Activated CD8-positive, alpha-beta memory T cell treated with anti-CD3 and anti-CD28 coated beads, Interleukin-2, amount 50 U/mL, for 48 hours (primary cell): ENCODE measurements at places on chromosomes 13 and 19.

GRCh38 chr13:31764556-31764955, 25.2 kb downstream of the RXFP2 start:
- DNase-seq, result no peak

DNA sequence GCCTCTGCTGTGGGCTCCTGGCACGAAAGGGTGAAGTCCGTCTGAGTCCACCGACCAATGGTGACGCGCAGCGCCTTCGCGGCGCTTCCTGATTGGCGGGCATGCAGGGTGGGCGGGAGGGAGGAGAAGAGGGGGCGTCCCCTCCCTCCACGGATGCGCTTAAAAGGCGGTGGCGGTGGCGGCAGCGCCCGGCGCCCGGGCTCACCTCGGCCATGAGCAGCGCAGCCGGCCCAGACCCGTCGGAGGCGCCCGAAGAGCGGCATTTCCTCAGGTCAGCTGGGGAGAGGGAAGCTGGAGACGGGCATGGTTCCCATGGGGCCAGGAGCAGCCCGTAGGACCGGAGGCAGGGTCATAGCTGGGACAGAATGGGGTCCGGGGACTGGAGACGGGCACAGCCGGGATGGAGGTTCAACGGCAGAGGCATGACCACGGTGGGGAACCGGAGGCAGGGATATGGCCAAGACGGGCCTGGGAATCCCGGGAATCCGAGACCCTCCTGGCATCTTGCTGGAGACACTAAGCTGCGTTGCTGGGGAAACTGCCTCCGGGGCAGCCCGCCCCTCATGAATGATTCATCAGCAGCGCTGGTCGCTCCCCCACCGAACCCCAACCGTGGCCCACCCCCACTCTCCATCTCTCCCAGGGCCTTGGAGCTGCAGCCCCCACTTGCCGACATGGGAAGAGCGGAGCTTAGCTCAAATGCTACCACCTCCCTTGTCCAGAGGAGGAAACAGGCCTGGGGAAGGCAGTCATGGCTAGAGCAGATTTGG, at the start of gene YJEFN3:
Gene YJEFN3, plus strand, starts transcription at position 191 of the 770 bp plus-strand sequence. Its CDS starts 22 bp downstream, at position 213.
- no peak for DNase-seq

GRCh38 chr19:50943074-50943828, 9.6 kb downstream of the KLK5 start:
- DNase-seq, result no peak

DNA sequence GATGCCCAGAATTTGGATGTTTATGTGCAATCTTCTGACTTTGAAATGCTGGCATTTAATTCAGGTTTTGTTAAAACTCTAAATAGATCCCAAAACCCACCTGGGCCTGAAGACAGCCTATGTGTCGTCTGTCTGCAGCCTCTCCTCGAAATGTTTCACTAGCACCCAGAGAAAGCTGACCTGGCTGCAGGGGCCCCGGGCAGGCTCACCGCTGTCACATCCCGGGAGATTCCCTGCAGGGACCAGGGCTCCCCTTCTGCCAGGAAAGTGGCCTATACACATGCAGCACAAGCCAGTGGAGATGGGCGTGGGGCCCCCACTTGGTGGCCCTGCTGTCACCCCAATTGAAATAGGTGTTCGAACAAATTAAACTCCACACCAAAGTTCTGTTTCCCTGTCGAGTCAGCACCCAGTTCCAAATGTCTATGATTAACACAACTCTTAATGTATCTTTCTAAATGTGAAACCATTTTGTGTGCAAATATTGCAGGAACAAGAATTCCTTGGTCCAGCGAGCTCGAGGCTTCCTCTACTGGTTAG, 145.8 kb upstream of the ZNF507 start:
- DNase-seq, result no peak

- DNase-seq, result no peak
These were observed 64.4 kb upstream of the NPAS1 start for GRCh38 chr19:46954993-46955812.

- no peak for DNase-seq
These were observed 26.8 kb upstream of the GPC6 start for GRCh38 chr13:93199856-93200255.

DNA sequence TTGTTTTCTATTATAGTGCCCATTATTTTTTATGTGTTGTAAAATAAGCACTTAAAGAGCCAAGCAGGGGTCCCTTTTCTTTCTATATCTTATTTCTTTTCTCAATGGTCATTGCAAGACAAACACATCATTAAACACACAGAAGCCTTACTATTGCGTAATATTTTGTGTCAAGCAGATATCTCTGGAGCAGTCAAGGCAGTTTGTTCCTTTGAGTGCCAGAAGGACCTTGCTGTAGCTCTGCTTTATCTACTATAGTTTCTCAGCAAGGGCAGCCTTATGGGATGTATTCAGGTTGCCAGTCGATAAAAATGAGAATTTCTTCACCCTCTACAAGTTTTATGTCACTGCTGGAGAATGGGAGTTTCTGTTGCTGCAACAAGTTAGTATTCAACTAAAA, 319.3 kb downstream of the TDRD3 start:
- no peak for DNase-seq

DNA sequence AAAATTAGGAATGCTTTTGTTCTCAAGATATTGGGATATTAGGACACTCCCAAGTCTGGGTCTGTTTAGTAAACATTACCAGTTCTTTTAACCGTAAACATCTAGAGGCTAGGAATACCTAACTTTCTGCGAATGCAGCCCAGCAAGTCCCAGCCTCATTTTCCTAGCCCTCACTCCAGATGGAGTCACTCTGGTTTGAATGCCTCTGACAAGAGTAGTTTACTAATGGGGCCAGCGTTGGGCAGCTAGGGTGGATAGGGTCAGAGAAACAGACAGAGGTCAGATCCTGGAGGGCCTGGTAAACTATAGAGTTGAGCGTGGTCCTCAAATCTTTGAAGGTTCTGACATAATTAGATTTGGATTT, 53.6 kb downstream of the WDFY2 start:
- DNase-seq, result no peak

DNA sequence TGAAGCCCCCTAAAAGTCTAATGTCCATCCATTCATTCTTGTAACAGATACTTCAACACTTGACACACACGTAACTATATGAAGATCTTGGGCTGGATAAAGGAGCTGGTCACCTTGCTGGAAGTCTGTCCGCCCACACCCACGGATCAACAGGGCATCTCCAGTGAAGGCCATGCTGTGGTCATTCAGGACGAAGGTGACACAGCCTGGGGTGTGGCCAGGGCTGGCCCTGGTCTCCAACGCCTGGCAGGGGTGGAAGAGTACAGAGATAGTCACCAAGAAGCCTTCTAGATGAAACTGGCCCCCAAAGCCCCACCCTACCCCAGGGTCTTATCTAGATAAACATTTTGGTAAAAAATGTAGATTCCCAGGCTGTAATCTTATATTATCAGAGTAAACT, 6.8 kb upstream of the PHLDB3 start:
- no peak for DNase-seq

DNA sequence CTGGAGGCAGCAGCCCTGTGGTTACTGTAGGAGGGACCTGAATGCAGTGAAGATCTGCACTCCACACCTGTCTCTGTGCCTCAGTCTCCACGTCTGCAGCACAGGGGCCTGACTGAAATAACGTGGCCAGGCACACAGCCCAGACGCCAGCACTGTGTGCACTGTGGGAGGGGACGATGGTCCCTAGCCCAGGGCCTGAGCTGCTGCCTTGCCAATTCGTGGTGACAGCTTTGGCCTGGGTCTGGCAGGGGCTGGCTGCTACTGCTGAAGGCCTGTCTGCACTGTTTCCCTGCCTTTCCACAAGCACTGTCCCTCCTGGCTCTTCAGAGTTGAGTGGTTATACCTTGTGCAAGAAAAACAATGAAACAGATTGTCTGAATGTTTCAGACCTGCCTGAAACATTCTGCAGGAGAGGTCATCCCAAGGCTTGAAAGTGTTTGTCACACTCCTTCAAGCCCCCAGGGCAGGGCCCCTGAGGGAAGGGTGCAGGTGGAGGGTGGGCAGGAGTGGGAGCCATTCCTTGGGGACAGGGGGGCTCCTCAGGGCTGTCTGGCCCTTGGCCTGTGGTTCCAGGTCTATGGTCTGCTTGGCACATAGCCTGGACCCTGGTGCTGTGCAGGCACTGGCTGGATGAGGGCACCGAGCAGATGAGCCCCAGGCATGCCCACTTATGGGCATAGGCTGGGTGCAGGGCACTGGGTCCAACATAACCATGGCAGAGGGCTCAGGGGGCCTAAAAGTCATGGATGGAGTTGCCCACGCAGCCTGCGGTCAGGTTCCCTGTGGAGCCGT, 38.7 kb upstream of the LDLR start:
- no peak for DNase-seq

GRCh38 chr13:100403675-100404074, 184.9 kb downstream of the GGACT start:
- DNase-seq, result no peak

DNA sequence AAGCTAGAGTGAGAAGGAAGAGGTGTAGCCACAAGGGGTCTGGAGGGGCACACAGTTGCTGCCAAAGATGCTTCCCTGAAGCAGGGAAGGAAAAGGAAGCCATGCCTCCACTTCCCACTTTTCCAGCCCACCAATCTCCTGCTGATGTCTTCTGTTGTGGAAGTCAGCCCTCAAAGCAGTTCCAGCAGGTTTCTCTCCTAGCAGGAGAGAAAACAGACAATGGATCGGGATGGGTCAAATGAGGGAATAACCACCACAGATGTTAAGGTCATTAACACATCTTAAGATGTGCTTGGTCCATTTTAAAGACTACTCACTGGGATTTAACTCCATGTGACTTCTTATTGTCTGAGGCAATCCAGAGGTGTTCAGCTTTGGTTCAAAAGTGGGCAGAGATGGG, 284.1 kb upstream of the SOX21 start:
- DNase-seq, result no peak

DNA sequence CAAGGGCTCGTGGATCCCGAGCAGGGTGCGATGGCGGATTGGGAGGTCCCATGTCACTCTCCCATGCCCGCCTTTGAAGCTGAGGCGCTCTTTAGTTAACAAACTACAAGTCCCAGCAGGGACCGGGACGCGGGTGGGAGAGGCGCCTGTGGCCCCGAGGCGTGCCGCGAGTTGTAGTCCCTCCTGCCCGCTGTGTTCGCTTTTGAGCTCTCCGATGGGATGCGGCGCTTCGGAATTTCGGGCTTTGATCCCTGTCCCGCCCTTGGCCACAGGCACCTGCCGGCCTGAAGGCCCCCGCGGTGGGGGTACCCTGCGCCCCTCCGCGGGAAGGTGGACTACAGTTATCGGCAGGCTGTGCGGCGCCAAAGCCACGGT, 11.0 kb downstream of the CYTH2 start:
- DNase-seq, result peak; percentile 72

- no peak for DNase-seq
These were observed 3.8 kb downstream of the PPP1R14A start for GRCh38 chr19:38252385-38252784.

DNA sequence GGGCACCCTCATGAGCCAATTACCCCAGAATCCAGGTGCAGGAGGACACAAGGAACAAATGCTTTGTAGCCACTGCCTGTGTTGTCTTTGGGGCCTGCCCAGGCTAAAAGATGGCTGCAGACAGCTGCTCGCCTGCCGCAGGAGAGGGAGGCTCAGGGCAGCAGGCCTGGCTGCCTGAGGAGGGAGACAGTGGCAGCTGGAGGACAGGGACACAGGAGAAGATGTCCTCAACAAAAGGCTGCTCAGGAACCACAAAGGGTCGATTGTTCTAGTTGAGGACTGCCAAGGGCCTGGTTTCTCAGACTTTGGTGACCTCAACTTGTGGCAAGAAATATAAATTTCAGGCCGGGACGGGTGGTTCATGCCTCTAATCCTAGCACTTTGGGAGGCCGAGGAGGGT, 7.6 kb downstream of the SIRT2 start:
- no peak for DNase-seq

DNA sequence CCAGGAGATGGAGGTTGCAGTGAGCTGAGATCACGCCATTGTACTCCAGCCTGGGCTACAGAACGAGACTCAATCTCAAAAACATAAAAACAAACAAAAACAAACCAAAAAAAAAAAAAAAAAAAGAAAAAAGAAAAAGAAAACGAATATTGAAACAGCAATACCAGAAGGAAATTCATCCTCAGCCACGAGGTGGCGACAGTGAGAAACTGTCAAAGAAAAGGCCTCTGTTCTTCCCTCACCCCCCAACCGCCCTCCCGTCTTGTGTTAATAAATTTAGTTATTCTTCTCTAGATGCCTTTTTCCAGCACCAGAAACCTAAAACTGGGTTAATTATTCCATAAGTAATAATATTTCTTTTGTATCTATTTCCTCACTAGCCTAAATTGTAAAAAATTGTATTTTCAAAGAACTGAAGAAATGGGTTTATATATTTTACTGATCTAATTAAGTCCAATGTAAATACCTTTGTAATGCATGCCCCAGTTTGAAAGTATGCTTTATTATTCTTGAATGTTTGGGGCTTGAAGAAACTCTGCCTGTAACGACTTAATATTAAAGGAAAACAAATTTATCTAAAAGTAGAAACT, 38.6 kb downstream of the LIG4 start:
- peak; percentile 78 for DNase-seq

DNA sequence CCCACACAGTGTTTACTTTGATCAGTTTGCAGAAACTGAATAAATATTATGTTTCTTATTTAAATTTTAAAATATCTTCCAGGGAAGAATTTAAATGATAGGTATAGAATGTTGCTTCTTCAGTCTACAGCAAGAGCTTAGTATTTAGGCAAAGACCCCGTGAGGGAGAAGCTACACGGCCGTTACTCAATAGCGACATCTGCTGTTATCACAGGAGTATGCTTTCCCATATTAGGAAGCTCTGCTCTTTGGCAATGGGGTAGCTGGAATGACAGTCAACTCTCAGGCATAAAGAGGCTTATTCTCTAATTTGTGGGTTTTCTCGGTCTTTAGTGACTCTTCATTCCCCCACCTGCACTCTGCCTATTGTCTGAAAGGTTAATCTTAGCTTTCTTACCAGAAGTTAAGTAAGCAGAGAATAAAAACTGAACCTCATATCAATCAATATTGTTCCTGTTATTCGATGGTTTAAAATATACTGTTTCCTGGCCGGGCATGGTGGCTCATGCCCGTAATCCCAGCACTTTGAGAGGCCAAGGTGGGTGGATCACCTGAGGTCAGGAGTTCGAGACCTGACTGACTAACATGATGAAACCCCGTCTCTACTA, 13.2 kb upstream of the LHFPL6 start:
- no peak for DNase-seq

- no peak for DNase-seq
These were observed 84.3 kb downstream of the FGF14 start for GRCh38 chr13:102317593-102317992.

DNA sequence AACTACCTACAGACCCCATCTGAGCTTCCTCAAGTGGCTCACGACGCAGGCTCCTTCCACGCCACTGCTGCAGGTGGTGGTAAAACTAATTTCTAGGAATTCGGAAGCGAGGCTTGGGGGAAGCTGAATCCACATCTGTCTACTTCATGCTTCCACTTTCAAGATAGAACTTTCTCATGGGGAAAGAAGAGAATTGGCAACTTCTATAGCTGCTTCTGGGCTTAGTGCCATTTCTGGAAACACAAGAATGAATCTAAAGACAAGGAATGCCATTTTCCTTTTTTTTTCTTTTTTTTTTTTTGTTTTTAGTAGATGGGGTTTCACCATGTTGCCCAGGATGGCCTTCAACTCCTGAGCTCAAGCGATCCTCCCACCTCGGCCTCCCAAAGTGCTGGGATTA, 2.8 kb upstream of the NLRP12 start:
- DNase-seq, result no peak

- DNase-seq, result peak; percentile 49
These were observed 2.6 kb downstream of the PCDH17 start for GRCh38 chr13:57633950-57634838.
